ENCODE measurements at places on chromosomes 6 and 20.

GRCh38 chr6:71727632-71728294, 158.6 kb upstream of the RIMS1 start:
- DNase-seq = no peak

- DNase-seq = no peak
These were observed 120.1 kb upstream of the TIAM2 start for GRCh38 chr6:154874773-154875592.

DNA sequence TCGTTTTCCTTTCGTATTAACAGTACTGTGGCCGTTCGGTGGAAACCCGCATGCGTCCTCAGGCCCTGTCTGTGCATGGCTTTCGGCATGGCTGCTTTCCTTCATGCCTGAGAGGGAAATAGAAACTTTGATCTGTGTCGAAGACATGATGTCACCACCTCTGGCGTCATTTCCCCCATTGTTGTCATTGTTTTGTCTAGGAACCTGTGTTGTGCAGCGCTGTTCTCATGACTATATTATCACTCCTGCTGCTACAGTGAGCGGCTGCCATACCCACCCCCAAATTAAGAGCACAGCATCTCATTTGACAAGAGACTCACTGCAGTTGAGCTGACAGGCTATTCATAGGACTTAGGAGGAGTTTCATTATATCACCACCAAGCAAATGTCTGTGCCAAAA, 172.3 kb downstream of the TMEM242 start:
- peak; percentile 79 for DNase-seq

DNA sequence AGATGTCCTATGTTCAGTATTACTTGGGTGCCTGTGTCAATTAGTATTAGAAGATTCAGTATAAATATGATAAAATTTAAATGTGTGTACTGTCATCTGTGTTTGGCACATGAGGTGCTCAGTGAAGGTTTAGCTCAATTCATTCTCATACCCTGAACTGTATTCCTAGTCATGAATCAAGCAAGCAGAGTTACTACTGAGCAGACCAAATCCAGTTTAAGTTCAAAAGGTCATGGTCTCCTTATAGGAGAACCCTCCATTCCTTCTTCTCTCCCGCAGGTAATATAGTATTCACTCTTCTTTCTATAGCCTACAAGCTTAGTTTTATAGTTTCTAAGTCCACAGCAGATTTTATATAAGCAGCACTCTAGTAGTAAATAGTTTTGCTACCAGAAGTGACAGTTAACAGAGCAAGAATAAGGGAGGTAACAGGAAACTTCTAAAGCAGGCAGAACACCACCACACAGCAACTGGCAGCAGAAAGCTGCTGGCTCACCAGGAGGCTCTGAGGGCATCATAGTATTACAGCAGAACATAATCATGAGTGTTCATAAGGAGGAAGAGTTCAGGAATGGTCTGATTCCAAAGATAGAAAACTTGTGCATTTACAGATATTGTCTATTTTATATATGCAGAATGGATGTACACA, 133.2 kb downstream of the SLC16A10 start:
- no peak for DNase-seq

- DNase-seq = peak; percentile 9
These were observed 1.5 kb upstream of the TUBB2B start for GRCh38 chr6:3228771-3229565.

- DNase-seq = no peak
These were observed 34.8 kb downstream of the ZC3H12D start for GRCh38 chr6:149449831-149450678.

Measured in lung microvascular endothelial cell (primary cell).